ENCODE measurements at places on chromosomes 3 and 15. TPM values are rescaled to one million over a fixed set of nuclear protein-coding genes. Genes with fewer than 3 reads are reported as not detected.

Gene LIPH
- polyA plus RNA-seq: 0.45 TPM

DNA sequence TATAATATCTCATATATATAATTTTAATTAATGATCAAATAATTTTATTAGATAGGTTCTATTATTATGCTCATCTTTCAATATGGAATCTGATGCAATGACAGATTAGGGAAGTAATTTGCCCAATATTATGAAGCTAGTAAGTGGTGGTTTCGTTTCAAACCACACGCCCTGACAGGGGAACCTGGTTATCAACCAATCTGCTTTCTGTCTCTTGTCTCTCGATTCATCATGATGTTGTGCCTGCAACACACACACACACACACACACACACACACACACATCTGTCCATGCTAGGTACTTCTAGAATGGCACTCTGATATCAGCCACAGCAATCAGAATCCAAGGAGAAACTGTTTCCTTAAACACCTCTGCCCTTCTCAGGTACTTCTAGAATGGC lies 128.4 kb downstream of the ZBBX start:
- H3K4me3 ChIP-seq: no peak overlapping the region
- H3K4me1 ChIP-seq: no peaks in the 10 kb centered on the region
- H3K36me3 ChIP-seq: no peaks in the 10 kb centered on the region
- DNase-seq: no peak
- no peaks in the 10 kb centered on the region for H3K27me3 ChIP-seq

DNA sequence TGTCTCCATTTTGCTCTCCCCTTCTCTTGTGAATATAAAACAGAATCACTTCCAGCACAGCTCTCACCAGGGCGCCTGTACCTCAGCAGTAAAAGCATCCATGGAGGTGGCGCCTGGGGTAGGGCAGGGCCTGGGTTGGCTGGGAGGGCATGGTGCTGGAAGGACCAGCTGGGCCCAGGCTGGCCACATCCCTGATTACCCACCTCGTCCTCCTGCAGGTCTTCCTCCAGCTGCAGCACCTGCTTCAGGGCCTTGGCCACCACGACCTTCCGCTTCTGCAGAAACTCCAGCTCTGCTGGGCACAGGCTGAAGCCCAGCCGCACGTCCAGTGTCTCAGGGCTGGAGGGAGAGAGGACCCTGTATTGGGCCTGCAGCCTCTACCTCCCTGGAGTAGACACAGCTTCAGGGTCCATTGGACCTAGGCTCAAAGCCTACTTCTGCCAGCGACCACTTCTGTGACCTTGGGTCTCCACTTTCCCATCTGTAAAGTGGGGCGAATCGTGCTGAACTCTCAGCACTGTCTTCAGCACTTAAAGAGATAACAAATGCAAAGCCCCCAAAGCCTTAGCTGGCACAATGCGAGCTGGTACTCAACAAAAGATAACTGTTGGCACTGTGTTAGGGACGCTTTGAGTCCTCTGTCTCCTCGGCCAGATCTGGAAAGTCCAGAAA lies 23.8 kb downstream of the PLA2G4E start:
- no peak overlapping the region for H3K27ac ChIP-seq
- H3K36me3 ChIP-seq: no peaks in the 10 kb centered on the region
- no peaks in the 10 kb centered on the region for H3K27me3 ChIP-seq

- peaks cover 6% of the 10 kb centered on the region for H3K36me3 ChIP-seq
- H3K27me3 ChIP-seq: peaks cover 2% of the 10 kb centered on the region
- DNase-seq: no peak
- no peak overlapping the region for H3K27ac ChIP-seq
- no peak overlapping the region for H3K4me3 ChIP-seq
Observed at GRCh38 chr3:138718849-138719248, 110.3 kb downstream of the FAIM start.
